Central memory CD8-positive, alpha-beta T cell (primary cell): ENCODE measurements at places on chromosomes 3 and 15.

GRCh38 chr3:112115806-112116383, 17.2 kb downstream of the GCSAM start:
- DNase-seq, result no peak

DNA sequence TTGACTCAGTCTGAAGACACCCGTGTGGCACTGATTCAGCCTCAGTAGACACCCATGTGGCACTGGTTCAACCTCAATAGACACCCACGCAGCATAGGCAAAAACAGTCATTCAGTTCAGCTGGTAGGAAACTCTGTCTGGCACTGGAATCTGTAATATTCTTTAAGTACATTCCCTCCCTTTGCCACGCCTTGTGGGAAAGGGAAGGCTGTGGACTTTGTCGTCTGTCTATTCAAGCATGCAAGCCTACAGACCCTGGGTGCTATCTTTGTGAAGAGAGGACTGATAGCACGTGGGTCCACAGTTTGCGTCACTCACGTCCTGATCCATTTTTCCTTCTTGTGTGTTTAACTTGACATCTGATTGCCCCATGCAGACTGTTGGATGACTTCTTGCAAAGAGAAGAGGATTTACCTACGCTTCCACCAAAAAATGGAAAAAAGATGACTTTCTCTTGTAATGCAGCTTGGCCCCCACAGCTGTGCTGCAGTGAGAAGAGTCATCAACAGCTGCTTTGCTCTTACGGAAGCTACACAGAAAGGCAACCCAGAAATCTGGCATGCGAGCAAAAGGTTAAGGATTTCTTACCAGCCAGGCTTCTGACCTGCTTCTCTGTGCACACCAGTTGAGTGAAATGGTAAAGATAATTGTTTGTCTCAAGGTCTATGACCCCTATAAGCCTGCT, 278.1 kb downstream of the ULK4 start:
- no peak for DNase-seq

DNA sequence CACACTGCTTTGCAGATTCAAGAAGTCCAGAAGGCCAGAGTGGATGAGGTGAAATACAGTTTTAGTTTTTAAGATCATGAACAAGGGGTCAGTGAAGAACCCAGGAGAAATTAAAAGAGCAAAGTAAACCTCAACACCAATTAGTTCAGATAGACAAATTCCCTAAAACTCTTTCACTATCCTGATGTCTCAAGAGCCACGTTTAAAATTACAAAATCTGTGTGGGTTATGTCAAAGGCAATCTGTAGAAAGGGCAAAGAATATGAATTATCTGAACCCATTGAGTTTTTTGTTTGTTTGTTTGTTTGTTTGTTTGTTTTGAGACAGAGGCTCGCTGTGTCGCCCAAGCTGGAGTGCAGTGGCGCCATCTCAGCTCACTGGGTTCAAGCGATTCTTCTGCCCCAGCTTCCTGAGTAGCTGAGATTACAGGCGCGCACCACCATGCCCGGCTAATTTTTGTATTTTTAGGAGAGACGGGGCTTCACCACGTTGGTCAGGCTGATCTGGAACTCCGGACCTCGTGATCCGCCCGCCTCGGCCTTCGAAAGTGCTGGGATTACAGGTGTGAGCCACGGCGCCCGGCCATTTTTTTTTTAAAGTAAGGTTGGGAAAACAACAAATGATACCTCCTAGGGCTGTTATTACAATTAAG, 32.1 kb upstream of the ST3GAL6 start:
- DNase-seq, result no peak

DNA sequence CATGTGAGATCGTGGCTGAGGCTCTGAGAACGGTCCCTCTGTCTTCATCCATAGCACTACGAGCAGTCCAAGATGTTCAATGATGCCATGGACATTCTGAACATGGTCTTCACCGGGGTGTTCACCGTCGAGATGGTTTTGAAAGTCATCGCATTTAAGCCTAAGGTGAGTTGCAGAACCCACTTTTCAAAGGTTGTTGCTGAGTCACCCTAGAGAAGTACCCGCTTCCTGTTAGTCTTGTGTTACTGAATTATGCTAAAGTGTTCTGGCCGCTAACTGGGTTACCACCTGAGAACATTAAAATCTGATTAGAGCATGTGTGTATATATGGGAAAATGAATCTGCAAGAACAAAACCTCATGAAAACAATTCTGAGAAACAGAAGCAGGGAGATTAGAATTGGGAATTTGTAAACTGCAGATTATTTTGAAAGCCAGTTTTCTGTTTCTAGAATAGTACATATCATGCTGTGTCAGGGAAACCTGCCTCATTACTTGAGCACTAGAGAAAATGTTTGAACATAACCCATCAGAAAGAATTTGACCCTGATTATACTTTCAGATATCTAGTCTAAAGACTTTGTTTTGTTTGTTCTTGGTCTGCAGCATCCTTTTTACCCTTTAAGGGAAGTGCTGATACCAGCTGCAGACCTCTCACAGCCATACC, 92.6 kb downstream of the CHDH start:
- DNase-seq, result no peak

GRCh38 chr15:58214591-58215340, 76.6 kb downstream of the AQP9 start:
- no peak for DNase-seq

DNA sequence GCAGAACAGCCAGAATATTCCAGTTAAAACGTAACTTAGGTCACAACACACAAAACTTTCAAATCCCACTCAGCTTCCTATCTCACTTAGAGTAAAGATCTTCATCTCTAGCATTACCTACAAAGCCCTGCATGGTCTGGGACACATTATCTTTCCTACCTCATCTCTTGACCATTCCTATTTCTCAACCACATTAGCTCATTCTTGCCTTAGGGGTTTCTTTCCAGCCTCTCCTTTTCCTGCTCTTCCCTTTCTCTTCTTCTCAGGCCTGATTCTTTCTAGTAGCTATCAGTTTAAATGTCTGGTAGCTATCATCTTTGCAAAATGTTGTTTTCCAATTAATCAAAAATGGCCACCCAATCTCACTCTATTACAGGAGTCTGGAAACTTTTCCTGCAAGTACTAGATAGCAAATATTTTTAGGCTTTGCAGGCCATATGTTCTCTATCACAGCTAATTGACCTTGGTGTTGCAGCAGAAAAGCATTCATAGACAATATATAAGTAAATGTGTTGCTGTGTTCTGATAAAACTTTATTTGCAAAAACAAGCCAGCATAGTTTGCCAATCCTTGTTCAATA, 15.1 kb upstream of the CBLB start:
- no peak for DNase-seq

- DNase-seq, result no peak
Measured at GRCh38 chr3:62824965-62825592, 50.1 kb downstream of the CADPS start.

DNA sequence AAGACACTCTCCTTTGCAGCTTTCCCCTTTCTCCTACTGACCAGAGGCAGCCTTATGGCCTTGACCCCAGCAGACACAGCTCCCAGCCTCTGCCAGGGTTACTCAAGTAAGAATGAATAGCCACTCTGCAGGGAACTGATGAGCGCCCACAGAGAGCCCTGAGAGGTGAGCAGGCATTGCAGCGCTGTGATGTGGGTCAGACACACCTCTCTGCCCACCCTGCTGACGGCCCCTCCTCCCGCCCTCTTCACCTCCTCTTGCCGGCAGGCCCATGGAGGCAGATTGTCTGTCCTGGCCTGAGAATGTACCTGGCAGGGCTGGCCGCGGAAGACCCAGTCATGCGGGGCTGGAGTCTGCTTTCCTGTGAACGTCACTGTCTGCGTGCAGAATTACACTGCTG, 512.6 kb upstream of the PPP2R3A start:
- DNase-seq, result no peak

DNA sequence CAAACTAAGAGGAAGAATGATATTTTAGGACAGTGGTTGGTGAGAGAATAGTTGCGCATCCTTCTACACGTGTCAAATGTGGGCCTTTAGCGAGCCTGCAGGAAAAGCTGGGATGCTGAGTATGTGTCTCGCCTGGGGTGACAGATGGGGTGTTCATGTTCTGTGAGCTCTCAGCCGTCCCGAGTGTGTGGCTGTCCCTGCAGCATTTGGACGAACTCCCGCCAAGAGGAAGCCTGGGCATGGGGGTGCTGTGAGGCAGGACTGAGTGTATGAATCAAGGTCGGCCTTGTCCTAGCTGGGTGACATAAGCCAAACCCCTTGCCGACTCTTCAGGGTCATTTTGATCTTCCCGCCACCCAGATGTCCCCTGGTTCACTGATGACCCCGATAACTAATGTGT, 94.8 kb downstream of the CACNA1D start:
- DNase-seq, result no peak

DNA sequence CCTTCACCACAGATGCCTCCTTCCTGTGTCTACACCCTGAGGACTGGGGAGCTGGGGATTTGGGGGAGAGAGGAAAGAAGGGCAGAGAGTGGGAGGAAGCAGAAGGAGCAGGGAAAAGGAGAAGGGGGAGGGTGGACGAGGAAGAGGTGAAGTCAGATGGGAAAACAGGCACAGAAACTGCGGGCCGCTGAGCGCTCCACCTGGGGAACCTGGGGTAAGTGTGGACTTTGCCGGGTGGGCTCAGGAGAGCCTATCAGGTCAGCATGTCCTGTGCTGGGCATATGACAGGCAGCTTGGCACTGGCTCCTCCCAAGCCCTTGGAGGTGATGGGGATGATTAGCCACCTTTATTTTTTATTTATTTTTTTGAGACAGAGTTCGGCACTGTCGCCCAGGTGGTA, 62.6 kb downstream of the CORO2B start:
- no peak for DNase-seq

- DNase-seq, result no peak
Measured at GRCh38 chr15:78732634-78733033, 78.6 kb downstream of the ADAMTS7 start.

- no peak for DNase-seq
Measured at GRCh38 chr3:114092151-114093015, 35.8 kb downstream of the QTRT2 start.

- no peak for DNase-seq
Measured at GRCh38 chr15:38477637-38478036, 23.7 kb downstream of the FAM98B start.

DNA sequence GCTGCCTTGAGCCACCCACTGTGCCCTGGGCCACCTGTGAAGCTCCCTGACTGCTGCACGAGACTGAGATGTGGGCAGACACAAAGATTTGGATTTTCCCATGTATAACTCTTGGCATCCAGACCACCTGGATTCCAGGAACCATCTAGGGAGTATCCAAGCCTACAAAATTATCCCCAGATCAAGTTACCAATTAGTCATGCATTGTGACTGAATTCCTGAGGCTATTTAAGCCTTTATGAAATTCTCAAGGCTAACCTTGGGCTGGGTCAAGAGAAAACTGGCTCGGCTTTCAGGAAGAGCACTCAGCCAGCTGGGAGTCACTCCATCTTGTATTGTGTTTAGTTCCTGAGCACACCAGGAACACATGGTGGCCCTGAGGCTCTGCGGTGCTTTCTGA, 13.3 kb upstream of the ATP13A5 start:
- no peak for DNase-seq

DNA sequence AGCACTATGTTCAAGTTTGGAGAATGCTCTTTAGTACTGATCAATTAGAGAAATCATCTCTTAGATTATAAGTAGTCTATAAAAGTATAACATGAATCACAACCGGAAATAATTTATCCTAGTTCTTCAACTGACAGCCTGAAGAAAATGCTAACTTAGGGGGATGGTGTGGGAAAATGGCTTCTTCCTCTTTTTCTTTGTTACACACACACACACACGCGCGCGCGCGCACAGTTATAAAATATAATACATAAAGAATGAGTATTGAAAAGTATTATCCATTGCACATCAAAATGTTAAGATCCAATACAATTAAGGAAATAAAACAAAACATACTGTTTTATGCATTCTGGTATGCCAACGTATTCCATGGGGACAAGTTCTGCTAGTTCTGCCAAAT, 11.2 kb upstream of the GTF2A2 start:
- DNase-seq, result no peak

DNA sequence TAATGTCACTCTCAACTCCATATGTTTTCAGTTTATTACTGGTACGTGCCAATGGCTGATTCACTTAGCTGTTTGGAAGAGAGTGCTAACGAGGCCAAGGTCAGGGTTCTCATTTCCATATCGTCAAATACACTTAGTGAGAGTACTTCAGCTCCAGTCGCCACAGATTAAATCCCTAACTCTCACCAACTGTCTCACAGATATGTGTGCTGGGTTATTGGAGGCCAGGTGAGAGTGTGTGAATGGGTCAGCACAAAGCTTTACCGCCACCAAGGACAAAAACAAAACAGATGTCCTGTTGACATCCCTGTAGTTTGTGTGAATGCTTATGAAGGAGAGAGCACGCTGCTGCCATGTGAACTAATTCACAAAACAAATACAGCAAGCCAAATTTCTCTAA, 133.5 kb upstream of the TBL1XR1 start:
- no peak for DNase-seq

GRCh38 chr15:77508541-77509243, 88.0 kb downstream of the HMG20A start:
- no peak for DNase-seq

DNA sequence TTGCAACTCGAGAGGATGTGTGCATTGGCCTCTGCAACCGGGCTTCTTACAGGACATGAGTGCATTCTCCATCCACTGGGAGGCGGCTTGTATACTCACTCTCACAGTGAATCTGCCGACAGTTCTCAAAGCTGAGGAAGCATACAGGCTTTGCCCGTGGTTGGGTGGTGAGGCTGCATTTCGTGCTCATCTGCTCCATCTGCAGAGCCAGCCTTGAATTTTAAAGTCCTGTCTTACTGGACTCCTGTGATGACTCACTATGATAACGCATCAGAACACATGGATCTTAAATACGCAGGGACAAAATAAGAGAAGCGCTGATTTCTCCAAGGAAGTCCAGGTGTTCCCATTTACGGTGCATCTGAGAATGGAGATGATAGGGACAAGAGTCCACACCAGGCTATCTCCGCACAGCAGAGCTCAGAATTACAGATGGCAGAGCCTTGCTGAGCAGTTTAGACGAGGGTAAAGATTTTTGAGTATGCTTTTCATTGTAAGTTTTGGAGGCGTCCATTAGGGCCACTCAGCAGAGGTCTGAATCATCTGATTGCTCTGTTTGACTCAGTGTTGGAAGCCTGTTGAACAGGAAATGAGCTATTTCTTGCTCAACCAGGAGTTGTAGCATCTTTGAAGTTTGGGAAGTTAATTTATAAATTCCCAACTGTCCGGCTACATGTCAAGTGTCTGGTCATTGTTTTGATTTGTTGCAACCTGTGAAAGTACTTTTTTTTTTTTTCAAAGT, 87.1 kb downstream of the GABRG3 start:
- DNase-seq, result no peak

DNA sequence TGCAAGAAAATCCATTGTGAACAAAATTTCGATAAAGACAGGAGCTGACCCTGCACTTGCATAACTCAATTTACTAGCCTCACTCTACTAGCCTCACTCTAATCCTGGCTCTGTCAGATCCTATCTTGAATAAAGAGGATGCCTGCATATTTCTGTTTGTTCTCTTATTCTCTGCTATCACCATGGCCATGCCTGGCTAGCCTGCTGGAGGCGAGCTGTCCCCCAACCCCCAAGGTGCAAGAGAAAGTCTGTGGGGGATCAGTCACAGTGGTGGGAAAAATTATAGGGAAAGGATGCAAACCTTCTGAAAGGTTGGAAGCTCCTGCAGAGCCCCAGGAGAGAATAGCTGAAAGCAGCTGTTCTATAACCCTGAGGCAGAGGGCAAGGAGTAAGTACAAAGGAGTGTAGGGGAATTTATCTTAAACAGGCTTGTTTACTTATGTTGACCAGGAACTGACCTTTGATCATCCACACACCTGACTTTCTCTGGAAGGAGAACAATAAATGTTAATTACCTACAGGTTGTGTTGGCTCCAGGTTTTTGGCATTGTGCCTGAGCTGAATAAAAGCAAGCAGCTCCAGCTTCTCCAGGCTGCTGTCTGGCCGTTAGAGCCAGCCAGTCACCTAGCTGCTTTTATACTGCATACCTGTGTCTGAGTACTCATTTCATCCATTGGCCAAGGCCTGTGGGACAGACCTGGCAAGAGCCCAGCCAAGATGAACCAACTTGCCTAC, 137.7 kb upstream of the RASGRP1 start:
- no peak for DNase-seq
